ENCODE measurements at places on chromosomes 12 and 14.

- no peak for DNase-seq
Observed at GRCh38 chr12:5733136-5733755, 211.8 kb downstream of the ANO2 start.

GRCh38 chr12:56632701-56633467 is 2.8 kb upstream of the BAZ2A start:
- DNase-seq: no peak

- DNase-seq: no peak
Observed at GRCh38 chr12:98838231-98838647, 193.1 kb downstream of the APAF1 start.

DNA sequence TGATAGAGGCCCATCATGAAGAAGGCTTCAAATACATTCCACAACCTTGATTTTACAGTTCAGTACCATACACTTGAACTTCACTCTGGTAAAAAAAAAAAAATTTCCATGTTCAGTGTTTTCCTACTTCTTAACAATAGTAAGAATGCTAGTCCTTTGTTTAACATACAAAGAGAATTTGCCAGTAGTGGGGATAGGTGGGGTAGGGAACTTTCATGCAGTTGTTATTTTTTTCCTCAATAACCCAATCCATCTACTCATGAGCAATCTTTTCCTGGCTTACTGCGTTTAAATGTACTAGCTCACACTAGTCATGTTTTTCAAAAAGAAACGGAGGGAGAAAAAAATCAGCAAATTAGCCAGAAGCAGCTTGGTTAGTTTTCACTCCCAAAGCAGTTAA is 206.1 kb downstream of the PRKD1 start:
- no peak for DNase-seq

DNA sequence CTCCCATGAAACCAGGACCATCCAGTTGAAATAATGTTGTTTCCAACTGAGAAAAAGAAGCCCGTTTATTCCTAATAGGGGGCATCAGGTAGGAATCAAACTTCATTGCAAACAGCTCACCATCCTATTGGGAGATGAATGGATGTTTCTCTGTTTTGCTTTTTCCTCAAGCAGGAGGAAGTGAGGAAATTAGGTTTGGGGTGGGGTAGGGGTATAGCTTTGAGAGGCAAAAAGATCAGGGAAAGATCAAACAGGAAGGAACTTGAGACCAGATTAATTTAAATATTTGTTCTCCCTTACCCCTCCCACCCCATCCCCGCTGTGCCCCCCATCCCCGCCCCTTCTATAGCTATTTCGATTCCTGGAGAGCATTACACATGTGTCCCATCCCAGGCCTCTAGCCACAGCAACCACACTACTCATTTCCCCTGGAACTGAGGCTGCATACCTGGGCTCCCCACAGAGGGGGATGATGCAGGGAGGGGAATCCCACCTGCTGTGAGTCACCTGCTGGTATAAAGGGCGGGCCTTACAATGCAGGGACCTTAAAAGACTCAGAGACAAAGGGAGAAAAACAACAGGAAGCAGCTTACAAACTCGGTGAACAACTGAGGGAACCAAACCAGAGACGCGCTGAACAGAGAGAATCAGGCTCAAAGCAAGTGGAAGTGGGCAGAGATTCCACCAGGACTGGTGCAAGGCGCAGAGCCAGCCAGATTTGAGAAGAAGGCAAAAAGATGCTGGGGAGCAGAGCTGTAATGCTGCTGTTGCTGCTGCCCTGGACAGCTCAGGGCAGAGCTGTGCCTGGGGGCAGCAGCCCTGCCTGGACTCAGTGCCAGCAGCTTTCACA is at the start of gene IL23A:
Gene IL23A (plus strand): TSS at position 577 of the 850 bp plus-strand sequence. CDS start 161 bp downstream, at position 738.
- peak; percentile 63 for DNase-seq

DNA sequence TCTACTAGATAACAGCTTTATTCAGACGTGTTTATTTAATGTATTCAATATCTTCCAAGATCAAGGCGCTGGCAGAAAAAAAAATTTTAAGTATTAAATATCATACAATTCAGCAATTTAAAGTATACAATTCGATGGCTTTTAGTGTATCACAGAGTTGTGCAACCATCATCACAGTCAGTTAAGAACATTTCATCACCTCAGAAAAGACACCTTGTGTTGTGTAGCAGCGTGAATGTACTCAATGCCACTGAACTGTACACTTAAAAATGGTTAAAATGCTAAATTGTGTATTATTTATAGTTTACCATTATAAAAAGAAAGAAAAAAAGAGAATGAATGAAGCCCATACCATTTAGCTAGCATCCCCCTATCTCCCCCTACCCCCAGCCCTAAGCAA is 96.4 kb downstream of the RIN3 start:
- no peak for DNase-seq

DNA sequence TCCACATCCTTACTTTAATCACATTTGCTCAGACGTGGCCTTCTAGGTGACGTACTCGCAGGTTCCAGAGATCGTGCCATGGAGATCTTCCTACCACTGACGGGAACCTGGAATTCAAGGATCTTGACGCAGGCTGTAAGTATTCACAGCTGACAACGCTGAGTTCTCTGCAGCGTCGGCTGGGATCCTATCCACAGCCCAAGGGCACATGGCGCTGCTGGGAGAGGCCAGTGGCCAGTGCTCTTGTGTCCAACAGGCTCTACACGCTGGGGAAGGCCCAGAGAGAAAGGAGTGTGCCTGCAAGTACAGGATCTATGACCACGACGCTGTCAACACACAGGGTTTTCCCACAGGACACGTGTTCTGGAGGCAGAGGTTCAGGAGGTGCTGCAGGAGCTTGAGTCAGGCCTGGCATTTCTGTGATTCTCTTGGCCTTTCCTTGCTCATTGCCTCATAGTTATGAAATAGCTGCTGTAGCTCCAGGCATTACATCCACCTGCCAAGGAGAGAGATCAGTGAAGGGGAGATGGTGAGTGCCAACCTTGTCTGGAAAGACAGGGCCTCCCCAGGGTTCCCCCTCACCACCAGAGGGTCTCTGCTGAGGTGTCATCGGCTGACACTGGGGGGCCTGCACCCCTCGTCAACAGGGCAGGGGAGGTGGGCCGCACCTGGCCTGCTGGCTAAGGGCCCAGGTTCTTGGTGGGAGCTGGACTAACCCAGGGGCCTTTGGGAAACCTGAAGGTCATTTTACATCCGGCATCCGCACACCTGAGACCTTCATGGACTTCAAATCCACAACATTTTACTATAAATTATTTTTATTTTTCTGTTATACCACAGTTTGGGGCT is 21.3 kb downstream of the LRCOL1 start:
- no peak for DNase-seq

- no peak for DNase-seq
Observed at GRCh38 chr12:109418848-109419480, 58.1 kb downstream of the KCTD10 start.

GRCh38 chr14:32531942-32532515 is 202.9 kb downstream of the AKAP6 start:
- no peak for DNase-seq

GRCh38 chr12:90167518-90168208 is 459.0 kb upstream of the ATP2B1 start:
- DNase-seq: no peak

DNA sequence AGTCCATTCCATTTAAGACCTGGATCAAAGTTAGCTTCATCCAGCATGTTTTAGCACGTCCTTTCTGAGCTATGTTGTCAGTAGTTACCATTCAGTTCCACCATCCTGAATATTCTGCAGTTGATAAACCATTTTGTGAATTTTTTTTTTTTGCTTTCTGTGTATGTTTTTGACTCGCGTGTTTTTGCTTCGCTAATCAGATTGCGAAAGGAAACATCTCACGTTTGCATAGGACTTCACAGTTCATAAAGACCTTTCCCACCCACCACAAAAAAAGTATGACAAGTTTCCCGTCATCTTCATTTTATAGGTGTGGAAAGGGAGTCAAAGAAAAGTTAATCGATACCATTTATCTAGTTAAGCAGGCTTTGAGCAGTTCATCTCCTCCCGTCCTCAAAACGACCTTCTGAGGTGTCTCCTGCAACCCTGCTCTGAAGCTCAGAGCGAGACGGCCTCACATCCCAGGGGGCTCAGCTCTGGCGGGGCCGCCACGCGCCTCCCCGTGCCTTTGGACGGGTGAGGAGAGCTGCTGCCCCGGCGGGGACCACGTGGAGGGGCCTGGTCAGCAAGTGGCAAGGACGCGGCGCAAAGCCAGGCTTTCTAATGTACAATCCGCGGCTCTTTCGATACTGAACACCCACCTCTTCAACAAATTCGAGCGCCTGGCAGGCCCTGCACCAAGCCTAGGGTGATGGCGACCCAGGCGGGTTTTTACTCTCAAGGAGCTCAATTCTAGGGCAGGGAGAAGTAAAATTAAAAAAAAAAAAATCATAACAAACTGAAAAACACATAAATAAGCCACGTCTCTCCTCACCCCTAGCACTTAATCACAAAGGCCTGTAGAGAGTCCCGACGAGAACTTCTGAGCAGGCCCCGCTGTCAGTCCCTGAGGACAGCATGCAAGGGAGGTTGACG is 988 bp upstream of the TMEM263 start:
- DNase-seq: peak; percentile 9

DNA sequence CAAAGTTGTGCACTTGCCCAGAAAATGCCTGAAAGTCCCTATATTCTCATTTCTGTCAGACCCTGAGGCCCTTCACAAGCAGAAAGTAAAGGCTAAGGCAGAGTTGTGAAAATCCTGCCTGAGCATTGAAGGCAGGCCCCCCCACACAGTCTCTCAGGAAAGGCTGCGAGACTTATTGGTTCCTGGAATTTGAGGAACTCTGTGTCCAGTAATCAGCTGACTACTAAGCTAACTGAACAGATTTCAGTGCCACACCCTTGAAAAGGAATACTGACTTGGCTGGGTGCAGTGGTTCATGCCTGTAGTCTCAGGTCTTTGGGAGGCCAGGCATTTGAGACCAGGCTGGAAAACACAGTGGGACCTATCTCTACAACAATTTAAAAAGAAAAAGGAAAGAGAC is 21.1 kb upstream of the PPP2R5E start:
- no peak for DNase-seq
